ENCODE measurements at places on chromosomes 11 and 22.

- DNase-seq: no peak
Measured at GRCh38 chr11:94185416-94186084, 56.9 kb downstream of the PANX1 start.

- no peak for DNase-seq
Measured at GRCh38 chr11:121931748-121932352, 184.2 kb downstream of the BLID start.

- no peak for DNase-seq
Measured at GRCh38 chr11:61153593-61154095, 7.6 kb downstream of the VPS37C start.

DNA sequence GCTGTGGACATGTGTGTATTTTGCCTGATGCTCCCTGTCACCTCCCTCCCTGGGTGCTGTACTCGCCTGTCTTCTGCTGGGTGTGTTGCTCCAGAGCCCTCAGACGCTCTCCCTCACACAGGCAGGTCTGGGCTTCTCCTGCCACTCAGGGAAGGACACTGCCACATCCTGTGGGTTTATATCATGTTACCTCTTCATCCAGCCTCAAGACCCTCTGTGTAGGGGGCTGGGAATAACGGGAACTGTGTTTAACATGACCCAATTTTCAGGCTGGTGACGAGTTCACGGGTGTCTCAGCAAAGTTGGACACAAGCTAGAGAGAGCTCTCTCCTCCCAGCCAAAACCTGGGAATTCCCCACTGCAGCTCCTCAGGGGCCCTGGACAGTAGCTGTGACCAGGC, 24.6 kb downstream of the MYBPC3 start:
- DNase-seq: no peak

DNA sequence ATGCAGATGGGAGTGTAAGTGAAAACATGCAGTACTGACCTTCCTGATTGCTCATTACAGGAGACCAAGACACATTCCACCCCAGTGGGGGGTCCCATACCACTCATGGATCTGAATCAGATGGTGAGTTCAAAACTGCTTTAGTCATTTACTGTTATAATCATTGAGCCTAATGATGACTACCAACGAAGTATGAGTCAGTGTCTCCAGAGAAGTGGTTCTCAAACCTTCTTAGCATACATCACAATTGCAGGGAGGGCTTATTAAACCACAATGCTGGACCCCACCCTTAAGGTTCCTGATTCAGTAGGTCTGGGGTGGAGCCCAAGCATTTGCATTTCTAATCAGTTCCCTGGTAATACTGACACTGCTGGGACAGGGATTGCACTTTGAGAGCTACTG, 75.8 kb downstream of the CD44 start:
- DNase-seq: no peak

DNA sequence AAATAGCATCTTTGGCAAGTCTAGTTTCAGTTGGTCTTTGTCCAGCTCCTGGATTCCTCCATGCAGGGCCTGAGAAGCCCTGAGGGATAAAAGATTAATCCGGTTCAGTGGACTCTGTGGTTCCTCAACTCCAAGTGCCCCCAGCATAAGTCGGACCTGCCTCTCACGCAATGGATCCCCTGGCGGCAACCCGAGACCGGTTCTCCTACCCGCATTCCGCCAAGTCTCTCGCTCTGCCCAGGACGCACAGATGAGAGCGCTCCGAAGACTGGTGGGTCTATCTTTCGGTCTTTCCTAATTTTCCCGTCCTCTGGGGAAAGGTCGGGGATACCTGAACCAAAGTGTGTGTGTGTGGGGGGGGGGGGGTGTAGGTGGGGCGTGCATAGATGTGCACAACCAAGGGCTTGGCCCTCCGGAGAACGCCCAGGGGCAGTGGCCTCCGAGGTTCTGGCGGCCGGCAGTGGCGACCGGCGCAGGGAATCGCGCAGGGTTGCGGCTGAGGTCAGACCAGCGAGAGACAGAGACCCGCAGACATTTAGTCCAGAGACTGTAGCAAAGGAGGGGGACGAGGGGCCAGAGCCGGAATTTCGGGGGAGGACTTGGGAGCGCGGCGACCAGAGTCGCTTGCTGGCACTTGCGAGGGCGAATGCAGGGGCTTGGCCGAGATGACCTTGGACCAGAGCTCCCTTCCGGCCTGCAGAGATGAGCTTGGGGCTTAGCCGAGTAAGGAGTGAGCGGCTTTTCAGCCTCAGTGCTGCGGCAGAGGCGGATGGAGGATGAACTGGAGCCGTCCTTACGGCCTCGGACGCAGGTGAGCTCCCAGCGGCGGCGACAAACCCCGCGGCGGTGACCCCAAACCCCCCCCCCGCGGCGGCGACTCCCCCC, 712 bp upstream of the SLC2A11 start:
- DNase-seq: no peak

GRCh38 chr22:45891996-45892621, 84.9 kb downstream of the WNT7B start:
- no peak for DNase-seq

- no peak for DNase-seq
Measured at GRCh38 chr11:92843455-92843854, 126.0 kb upstream of the MTNR1B start.

DNA sequence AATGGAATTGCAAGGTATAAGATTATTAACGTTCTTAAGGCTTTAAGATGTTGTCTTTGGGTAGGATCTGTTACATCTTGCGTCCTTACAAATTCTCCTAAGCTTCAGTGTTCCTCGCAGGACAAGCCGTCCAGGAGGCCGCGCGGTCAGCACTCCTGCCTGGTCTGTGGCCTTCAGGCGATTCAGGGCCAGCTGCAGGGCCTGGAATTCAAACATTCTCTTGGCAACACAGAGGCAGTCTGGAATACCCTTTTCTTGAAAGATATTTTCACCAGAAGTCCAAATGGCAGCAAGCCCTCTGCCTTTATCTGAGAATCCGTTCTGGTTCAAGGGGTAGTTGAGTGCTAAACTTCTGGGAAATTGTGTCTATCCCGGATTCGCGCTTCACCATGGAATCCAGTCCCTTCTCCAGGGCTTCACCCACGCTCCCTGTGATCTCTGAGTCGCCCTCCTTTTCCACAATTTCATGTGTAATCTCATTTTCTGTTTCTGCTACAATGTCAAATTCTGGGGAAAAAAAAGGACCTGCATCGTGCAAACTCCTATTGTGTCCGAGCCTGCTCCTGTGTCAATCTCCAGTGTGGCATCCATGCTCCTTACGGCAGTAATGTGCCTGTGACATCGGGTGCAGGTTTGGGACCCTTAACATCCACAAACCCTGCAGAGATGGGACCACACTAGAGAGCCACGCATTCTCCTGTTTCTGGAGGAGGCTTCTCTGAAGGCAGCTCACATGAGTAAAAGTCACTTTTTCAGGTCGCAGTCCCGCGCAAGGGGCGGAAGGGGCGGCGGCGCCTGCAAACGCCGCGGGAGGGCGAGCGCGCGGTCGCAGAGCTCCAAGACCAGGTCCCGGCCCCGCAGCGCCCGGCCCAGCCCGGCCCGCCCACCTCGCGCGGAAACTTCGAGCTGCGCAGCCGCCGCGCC, 25.4 kb upstream of the SORL1 start:
- DNase-seq: no peak

GRCh38 chr11:62770778-62771143, 435 bp upstream of the TAF6L start:
- no peak for DNase-seq

DNA sequence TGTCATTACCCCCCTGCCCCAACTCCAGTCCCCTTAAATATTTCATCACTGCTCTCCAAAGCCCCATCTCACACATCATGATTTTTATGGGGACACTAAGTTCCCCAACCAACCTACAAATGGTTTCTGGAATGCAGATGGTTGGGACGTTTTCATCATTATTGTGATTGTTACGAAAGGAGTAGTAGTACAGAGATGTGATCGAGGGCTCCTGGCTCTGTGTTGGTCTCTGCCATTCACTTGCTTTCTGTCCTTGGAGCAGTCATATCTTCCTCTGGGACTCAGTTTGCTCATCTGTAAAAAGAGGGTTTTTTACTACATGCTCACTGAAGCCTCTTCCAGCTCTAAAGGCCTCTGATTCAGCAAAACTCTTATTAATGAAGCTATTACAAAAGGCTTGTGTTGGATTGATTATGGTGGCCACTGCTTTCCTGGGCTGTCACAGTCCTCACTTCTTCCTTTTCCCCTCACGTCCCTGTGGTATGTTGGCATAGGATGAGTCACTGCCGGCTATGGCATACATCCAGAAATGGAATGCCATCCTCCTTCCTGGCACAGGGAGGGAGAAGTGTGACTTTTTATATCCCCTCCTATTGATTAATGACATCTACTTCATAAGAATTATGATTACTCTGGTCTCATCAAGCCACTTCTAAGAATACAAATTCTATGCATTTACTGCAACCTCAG, 593.7 kb downstream of the METTL15 start:
- no peak for DNase-seq

DNA sequence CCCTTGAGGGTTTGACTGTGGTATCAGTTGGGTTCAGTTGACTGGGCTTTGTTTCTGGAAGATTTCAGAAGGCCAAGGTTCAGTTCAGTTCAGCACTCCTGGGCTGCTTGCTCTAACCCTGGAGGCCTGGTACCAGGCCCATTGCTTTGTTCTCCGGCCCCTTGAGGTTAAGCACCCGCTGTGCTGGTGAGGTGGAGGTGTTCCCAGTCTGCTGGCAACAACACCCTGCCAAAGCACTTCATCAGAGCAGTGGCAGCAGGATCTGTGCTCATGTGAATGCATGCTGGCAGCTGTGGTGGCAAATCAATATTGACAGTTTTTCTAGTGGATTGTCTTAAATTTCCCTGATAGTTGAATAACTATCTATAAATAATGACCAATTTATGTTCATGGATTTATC, 3.8 kb upstream of the SCGB1D1 start:
- no peak for DNase-seq

DNA sequence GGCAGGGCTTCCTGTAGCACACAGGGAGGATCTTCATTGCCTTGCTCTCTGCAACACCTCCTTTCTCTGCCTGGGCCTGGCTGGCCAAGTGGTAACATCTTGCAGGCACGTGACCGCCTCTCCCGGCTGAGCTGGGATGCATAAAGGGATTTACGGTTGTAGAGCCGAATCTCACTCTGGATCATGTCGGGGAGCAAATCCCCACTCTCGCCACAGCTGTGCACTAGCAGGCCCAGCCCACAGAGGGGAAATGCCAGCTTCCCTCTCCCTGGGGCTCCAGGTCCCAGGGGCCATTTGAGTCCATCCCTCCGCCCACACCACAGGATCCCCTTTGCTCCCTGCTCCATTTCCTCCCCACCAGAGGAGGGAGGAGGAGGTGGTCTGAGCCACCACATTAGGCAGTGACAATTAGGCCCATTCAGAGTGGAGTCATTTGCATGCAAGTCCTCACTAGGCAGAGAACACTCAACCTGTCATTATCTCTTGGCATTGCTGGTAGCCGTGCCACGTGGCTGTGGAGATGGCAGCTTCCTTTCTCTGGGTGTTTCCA, 196.7 kb downstream of the DSCAML1 start:
- no peak for DNase-seq

GRCh38 chr11:34198523-34198922, 93.1 kb downstream of the NAT10 start:
- DNase-seq: no peak

Data from stimulated activated CD4-positive, alpha-beta T cell treated with anti-CD3 and anti-CD28 coated beads, Interleukin-1b, Interleukin-23, amount 100 ng/mL, for 1 hour (primary cell).